Activated naive CD8-positive, alpha-beta T cell treated with anti-CD3 and anti-CD28 coated beads, Interleukin-2, amount 50 U/mL, for 16 hours (primary cell): ENCODE measurements at places on chromosomes 12 and 14.

GRCh38 chr12:23950210-23950774 lies 822 bp upstream of the SOX5 start:
- no peak for DNase-seq

- no peak for DNase-seq
Observed at GRCh38 chr14:74459289-74459946, 33.4 kb upstream of the SYNDIG1L start.

DNA sequence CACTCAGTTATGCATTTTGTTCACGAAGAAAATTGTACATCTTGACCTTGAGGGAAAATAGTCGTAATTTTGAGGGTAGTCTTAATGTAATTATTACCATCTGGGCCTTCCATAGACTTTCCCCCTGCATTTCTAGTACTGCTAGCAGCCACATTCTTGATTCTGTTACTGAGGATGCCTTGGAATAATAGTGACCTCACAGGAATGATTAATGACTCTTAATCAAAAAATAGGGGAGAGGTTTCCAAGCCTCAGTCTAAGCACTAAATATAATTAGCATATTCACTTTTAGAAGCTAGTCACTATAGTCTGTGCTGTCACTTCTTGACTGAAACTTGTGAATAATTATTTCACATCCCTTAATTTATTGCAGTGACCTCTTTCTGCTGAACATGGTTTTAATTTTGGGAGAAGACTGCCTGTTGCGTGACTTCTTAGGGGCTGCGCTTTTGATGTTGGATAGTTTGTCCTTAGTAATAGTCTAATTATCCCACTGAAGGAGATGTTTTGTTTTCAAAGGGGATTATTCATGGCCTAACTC lies 400.5 kb downstream of the ADAMTS20 start:
- DNase-seq, result no peak

- no peak for DNase-seq
Observed at GRCh38 chr12:45613296-45613695, 116.2 kb upstream of the ARID2 start.

DNA sequence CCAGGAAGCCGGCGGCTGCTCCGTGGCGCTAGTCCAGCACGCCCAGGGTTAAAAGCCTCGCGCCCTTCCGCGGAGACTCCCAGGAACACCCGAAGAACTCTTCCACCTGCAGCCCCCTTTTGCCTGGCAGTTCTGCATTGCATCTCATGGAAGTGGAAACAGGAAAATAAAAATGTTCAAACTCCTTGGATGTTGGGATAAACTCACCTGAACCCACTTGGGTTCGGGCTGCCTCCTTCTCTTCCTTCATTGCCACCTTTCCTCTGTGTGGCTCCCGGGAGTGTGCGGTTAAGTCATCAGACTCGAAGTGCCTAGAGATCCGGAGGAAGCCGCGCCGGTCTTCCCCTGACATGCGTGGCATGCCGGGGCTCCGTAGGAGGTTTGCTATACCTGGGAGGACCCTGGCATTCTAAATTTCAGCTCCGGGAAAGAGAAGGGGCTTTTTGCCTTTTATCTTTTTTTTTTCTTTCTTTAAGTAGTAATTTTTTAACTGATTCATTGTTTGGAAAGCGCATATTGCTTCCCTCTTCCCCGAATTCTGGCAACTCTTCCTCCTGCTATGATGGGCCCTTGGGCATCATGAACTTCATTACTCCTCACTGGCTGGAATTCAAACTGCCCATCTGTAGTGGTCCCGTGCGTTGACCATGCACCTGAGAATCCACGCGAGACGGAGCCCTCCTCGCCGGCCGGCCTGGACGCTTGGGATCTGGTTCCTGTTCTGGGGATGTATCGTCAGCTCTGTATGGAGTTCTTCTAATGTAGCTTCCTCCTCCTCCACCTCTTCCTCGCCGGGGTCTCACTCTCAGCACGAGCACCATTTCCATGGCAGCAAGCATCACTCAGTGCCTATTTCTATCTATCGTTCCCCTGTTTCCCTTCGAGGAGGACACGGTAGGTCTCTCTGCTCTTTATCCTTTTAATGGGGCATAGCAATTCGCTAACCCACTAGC lies 931.4 kb downstream of the DIO2 start:
- no peak for DNase-seq

DNA sequence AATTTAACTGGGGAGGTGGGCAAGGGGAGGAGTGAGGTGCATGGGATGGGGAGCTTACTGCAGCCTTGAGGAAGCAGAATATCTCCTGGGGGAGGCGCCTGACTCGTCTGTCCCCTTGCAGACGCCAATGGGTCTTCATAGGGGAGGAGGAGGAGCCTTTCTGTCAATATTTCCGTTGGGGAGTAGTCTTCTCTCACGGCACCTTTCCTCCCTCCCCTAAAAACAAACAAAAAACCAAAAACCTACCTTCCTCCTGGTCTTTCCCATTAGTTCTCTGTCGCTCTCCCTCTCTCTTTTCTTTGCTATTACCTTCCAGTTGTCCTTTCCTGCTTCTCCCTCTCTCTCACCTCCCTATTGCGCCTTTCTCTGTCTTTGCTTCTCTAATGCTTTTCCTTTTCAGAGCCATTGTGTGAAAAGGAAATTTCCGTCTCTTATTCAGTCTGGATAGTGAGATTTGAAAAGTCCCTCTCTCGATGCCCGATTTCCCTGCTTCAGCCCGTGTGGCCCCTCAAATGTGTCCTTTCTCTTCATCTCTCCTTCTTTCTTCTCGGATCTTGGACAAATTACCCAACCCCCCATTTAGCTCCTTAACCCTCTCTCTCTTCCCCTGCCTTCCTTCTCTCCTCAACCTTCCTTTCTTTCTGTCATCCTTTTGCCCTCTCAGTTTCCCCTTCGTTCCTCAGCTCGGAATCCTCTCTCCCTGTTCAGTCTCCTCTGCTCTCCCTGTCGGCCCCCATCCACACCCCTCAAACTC lies 5.9 kb downstream of the GPR84 start:
- DNase-seq, result no peak

GRCh38 chr12:10501030-10501429 lies 4.7 kb upstream of the EIF2S3B start:
- no peak for DNase-seq

GRCh38 chr12:88597365-88597764 lies 17.1 kb upstream of the KITLG start:
- no peak for DNase-seq

DNA sequence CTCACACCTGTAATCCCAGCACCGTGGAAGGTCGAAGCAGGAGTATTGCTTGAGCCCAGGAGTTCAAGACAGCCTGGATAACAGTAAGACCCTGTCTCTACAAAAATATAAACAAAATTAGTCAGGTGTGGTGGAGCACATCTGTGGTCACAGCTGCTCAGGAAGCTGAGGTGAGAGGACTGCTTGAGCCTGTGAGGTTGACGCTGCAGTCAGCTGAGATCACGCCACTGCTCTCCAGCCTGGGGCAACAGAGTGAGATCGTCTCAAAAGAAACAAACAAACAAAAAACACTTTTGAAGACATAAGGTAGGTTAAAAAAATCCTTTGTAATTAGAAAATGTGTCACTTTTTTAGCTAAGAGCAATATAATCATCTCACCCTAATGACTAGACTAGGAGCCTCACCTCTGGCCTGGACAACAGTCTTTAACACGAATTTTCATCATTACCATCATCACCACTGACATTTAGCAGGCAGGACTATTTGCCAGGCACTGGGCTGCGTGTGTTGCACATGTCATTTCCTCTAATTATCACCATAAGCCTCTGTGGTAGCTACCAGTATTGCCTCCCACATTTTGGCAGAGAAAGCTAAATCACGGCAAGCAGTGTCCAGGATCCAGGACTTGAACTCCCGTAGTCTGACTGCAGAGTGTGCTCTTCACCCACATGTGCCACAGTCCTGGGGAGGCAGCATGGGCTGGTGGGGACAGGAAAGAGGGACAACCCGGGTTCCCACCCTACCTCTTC lies 4.6 kb upstream of the SYCP3 start:
- no peak for DNase-seq

- no peak for DNase-seq
Observed at GRCh38 chr14:41446008-41446407, 160.7 kb upstream of the LRFN5 start.

DNA sequence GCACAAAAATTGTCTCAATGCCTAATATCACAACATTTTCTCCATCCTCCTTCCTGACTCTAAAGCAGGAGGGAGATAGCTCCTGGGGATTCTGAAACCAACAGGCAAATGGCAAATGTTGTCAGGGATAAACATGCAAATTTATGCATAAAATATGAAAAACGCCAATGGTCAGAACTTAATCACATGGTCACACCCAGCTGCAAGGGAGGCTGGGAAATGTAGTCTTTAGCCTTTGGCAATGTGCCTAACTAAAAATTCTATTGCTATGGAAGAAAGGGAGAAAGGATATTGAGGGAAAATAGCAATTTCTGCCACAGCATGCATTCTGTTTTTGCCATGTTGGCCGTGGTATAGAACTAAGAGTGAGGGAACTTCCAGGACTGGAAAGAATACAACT lies 11.7 kb upstream of the OASL start:
- no peak for DNase-seq

DNA sequence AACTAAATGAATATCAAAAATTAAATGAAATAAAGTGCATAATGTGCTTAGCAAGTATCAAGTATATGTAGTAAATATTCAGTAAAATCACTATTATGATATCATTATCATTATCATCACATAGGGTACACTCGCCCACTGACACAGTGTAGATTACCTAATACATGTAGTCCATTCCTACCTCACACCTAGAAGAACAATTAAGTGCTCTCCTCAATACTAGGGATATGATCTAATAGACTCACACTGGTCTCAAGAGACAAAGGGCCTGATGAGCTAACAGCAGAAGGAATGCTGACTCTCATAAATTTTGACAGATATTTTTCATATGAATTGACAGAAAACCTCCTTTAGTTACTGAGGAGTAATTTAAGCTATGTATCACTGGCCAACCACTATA lies 29.1 kb downstream of the FSCB start:
- DNase-seq, result no peak

GRCh38 chr14:63214417-63215196 lies 10.4 kb downstream of the RHOJ start:
- no peak for DNase-seq

- no peak for DNase-seq
Observed at GRCh38 chr14:67630186-67630585, 10.5 kb downstream of the ARG2 start.

GRCh38 chr14:68886109-68886434 lies 93.0 kb downstream of the ACTN1 start:
- DNase-seq, result no peak

DNA sequence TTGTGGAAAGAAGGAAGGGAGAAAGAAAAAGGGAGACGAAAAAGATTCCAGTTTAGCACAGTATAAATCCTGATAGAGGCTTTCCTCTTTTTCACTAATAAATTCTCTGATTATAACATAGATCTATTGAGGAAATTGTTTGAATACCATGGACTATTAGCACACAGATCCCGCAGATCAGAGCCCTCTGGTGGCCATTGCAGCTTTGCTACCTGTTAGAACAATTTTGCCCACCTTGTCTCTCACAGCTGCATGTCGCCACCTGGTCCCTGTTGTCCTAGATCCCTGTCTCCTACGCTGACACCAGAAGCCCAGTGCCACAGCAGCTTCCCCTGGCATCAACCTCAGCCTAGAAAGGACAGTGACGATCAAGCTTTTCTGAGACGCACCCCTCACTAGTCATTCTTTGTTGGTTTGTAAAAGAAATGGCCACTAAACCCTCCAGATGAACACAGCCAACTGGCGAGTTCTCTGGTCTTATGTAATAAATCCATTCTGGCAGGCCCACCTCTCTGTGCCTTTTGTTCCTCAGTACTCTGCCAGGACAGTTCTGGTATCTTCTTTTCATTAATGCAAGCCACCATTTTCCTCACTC lies 9.9 kb downstream of the GPHB5 start:
- DNase-seq, result no peak

DNA sequence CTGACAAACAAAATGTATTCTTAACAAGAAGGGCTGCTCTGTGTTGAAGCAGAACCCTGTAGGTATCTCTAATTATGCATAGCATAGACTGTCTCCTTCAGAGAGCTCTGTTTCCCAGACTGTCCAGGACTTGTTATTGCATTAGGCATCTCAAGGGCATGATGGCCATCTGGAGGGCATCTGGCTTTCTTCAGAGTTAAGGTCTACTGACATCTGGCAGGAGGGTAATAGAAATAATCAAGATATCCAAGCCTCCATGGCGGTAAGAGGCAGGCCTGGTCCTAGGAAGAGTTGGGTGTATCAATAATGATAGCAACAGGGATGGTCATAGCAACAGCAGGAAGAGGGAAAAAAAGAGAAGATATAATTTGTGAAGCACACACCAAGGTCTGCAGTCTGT lies 161.2 kb downstream of the TTC8 start:
- DNase-seq, result no peak

DNA sequence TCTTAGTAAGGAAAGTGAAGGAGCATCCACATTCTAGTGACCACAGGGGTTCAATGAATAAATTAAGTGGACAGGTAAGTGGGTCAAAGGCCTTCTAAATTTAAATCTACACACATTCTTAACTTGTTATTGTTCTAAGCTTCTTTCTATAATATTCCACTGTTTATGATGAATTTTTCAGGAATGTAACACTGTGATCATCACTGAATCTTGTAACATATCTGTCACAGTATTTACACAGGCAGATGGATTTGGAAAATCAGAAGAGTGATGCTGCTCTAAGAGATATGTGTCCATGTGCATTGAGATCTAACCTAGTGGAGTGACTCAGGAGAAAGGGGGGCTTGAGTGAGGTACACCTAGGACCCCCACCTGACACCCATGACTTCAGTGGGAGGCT lies 115.4 kb upstream of the OVCH1 start:
- no peak for DNase-seq

DNA sequence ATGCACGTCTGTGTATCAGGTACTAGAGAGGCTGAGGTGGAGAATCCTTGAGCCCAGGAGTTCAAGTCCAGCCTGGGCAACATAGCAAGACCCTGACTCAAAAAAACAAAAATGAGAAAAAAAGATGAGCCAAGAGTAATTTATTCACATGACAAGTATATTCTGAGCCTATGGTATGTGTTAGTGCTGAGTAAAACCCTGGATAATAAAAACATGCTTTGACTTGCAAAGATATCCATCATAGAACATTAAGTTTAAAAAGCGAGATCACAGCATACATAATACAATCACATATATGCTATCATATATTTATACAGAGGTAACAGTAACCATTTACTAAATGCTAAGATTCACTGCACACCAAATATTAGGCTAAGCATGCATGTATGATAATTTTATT lies 23.9 kb upstream of the SLC10A1 start:
- no peak for DNase-seq

DNA sequence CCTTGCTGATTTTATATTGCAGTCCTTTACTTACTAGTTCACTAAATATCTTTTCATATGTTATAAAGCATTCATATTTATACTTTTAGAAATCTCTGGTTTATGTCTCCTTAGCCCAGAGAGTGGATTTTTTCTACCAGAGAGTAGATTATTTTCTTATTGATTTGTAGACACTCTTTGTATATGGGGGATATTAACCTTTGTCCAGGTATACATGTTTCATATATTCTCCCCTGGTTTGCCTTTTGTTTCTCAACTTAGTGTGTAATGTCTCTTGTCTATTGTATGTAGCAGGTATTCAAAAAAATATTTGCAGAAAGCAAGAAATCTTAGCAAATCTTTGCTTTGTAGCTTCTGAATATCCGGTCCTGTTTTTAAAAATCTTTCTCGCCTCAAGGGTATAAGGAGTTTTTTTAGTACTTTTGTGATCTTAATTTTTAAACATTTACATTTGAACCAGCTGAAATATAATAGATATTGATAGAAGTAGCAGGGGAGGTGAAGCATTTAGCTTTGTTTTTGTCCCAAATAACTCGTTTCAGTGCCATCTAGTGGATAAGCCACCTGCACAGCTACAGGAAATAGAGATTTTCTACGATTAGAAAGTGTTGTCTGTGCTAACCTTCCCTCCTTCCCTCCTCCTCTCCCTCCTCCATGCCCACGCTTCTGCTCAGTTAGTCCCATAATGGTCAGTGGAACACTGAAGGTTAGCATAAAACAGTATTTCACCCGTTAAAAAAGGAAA lies 97.0 kb downstream of the PHETA1 start:
- DNase-seq, result no peak
